Camera-type eye (tissue), 1 donor: ENCODE measurements at places on chromosomes 5 and 9. TPM values are rescaled to one million over a fixed set of nuclear protein-coding genes. Genes with fewer than 3 reads are reported as not detected.

The FOXD4L5 gene
- 0.22 TPM for total RNA-seq

The JADE2 gene
- 26.1 TPM for total RNA-seq

The PTPRD gene
- 244 TPM for total RNA-seq

The C6 gene
- 0.55 TPM for total RNA-seq

The GRIA1 gene
- 49.4 TPM for total RNA-seq

The FYB1 gene
- 6.3 TPM for total RNA-seq

The LOX gene
- 85.4 TPM for total RNA-seq

The PFDN1 gene
- total RNA-seq, result 57.2 TPM

The GABRP gene
- total RNA-seq, result 7.6 TPM

The DNAH5 gene
- total RNA-seq, result 0.49 TPM

The PCDHGA1 gene
- 1.8 TPM for total RNA-seq

The KCNIP1 gene
- 10.1 TPM for total RNA-seq

The TLE1 gene
- total RNA-seq, result 54.0 TPM

The TMEM232 gene
- 11.8 TPM for total RNA-seq

The PLCXD3 gene
- 2.4 TPM for total RNA-seq

The ENHO gene
- 3.4 TPM for total RNA-seq

The SLC25A46 gene
- total RNA-seq, result 93.6 TPM

The RANBP17 gene
- total RNA-seq, result 62.1 TPM

The TAS2R1 gene
- not detected for total RNA-seq

The MEGF10 gene
- 32.7 TPM for total RNA-seq

The PCDHB12 gene
- 15.0 TPM for total RNA-seq

The CTXN3 gene
- 4.0 TPM for total RNA-seq
